Stimulated activated CD4-positive, alpha-beta T cell treated with anti-CD3 and anti-CD28 coated beads, Interleukin-15, amount 100 ng/mL, for 48 hours (primary cell): ENCODE measurements at places on chromosomes 5 and 9.

DNA sequence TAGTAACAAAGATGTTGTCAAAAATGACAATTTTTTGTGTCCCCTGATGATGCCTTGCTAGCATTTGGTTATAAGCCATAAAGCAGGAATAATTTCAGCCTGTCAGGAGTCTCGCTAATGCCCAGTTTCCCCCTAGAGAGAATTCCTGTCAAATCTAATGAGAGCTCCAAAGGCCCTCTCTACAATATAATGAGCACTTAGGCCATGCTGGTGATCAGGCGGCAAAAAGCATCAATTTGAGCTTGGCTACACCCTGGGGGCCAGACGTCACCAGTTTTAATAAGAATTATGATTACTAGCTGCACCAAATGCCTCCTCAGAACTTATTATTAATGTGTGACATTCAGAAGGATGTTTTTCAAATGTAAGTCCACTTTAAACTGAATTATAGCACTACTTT lies 6.1 kb downstream of the TLE1 start:
- DNase-seq: no peak

DNA sequence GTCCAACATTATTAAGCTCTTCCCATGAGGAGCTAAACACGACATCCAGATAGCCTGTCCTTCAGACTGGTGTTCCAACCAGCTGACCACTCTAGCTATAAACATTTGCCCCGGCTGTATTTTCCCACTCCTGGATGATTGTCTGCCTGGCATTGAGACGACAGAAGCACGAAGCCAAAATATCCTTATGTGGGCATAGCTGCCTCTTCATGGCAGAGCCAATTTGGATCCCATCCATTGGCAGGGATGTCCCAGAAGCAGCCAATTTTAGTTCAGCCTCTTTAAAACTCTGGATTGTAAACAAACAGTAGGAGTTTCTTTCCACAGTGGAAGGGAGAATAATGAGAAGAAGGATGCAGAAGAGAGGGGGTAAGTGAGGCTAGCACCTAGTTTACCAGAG lies 507.6 kb downstream of the CETN3 start:
- DNase-seq: no peak

DNA sequence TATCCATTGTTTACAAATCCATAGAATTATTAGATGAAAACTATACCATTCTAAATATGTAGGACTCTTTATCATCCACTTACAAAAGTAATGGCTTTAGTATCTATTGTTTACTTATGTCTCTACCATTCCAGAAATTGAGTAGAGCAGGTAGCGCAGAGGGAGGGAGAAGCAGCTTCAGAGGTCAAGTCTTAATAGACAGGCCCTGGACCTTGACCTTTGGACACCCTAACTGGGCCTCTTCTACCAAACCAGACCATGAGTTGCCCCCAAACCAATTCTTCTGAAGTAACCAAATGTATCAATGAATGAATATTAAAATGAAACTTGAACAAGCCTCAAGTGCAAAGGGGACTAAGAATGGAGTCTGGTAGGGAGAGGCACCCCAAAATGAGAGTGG lies 124.9 kb upstream of the ANKRD55 start:
- no peak for DNase-seq

DNA sequence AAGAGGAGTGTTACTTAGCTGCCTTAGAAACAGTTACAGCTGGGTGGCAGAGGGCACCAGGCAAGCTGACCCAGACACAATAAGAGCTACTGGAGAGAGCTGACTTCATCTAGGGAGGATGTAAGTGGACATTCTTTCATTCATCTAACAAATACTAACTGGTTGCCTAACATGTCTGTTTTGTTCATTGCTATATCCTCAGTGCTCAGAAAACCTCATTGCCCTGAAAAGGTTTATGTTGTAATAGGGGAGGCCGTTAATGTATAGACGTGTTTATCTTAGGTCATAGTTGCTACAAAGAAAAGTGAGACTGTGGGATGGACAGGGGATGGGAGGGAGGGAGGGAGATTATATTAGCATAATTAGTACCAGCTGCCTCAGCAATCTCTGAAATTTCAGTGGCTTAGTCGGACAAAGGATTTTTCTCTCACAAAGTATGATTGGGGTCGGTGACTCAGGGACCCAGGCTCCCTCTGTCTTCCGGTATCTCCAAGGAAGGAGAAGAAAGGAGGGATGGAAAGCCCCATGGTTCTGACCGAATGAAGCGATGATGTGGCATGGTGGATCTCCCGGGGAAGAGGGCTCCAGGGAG lies 2.6 kb upstream of the SNX18 start:
- DNase-seq: no peak

DNA sequence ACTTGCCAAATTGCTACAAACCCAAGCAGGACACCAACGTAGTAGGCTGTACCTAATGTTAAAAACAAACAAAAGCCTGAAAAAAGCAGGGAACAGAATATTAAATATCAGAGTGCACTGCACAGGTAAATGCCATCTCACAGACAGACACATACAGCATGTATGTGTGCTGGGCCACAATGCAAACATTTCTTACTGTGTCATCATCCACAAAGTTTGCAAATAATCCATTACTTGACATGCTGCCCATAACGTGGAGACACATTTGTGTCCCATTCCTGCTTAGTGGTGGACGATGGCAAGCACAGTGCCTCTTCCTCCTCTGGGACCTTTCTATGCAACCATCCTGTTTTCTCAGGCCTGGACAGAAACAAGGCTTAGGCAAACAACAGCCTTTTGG lies 44.7 kb downstream of the GOLM1 start:
- DNase-seq: no peak

- DNase-seq: no peak
Measured at GRCh38 chr5:81429985-81430384, 36.1 kb upstream of the ACOT12 start.

DNA sequence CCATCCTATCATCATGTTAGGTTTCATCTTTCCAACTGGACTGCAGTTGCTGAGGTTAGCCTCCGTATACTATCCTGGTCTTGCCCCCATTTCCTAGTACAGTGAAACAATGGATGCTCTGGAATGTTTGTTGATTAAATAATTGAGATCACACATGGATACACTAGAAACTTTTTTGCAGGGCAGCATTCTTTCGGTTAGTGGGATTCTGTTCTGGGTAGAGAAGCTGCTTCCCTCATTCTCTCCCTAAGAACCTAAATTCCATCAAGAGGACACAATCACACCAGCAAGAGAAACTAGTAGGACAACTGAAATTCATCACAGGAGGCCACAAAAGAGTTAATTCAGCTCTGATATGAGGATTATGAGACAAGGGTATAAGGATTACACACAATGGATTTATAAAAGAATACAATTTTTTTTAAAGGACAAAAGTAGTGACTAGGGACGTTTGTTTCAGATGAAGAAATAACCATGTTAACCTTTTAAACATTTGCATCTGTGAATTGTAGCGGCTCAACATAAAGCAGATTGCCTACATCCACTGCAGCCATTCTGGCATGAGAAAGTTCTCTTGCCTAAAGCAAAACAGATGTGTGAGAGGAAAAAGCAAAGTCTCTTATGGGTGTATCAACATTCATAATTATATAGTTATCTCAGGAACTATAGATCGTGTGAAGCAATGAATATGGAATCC lies 162.7 kb upstream of the LHFPL2 start:
- no peak for DNase-seq

GRCh38 chr9:3323714-3324113 lies 202.1 kb downstream of the RFX3 start:
- no peak for DNase-seq
